ENCODE measurements at places on chromosomes 4 and X. TPM values are rescaled to one million over a fixed set of nuclear protein-coding genes. Genes with fewer than 3 reads are reported as not detected.

Gene STAG2
- total RNA-seq: 93.9 TPM

Gene TCP11X2
- total RNA-seq: not detected

Gene ARHGAP36
- not detected for total RNA-seq

Gene BLTP1
- 17.9 TPM for total RNA-seq

Gene TMEM35A
- total RNA-seq: not detected

Gene GPR143
- total RNA-seq: not detected

Gene CSN1S1
- not detected for total RNA-seq

Gene GAGE1
- total RNA-seq: not detected

Gene CXXC4
- not detected for total RNA-seq

Gene TBC1D8B
- total RNA-seq: 0.47 TPM

Gene RAI2
- 0.20 TPM for total RNA-seq

Gene GYPE
- total RNA-seq: 0.77 TPM

Gene NHSL2
- 0.88 TPM for total RNA-seq

Gene NSDHL
- 15.0 TPM for total RNA-seq

Gene SORCS2
- 0.05 TPM for total RNA-seq
